ENCODE measurements at places on chromosomes 2 and 18.

DNA sequence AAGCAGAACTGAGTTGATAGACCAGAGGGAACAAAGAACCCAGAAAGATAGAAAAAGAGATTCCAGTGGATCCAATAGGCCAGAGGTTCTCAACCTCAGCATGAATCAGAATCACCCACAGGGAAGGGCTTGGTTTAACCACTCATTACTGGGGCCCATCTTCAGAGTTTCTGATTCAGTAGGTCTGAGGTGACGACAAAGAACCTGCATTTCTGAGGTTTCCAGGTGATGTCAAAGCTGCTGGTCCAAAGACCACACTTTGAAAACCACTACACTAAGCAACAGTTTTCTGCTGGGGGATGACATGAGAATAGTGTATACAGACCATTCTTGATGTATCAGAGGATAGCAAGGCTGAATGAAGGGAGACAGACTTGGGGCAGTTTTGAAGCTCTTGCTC is 296.9 kb upstream of the STON1 start:
- no peak for DNase-seq

DNA sequence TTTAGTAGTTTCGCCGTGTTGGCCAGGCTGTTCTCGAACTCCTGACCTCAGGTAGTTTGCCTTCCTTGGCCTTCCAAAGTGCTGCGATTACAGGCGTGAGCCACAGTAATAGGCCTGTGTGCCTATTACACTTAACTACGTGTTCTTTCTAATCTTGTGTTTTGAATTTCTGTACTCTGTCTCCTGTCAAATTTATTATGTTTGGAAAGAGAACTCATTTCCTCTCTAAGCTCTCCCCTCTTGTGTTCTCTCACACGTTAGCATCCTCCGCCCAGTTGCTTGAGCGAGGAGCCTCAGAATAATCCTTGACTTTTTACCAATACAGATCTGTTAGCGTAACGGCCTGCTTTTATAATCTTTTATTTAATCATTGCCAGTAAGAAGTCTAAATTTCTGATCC is 3.7 kb downstream of the ATG16L1 start:
- no peak for DNase-seq

DNA sequence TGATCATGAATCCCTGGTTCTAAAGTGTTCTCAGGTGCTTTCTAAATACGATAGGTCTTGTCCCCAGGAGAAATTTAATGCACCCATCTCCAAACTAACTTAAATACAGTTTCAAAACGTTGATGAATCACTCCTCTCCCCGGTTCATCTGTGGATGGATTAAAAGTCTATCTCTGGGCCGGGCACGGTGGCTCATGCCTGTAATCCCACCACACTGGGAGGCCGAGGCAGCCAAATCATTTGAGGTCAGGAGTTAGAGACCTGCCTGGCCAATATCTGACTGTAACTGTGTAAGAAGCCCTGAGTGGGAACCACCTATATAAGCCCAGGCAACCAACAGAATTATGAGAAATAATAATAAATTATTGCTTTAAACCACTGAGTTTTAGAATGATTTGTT is 78.7 kb downstream of the LONRF2 start:
- DNase-seq = no peak

DNA sequence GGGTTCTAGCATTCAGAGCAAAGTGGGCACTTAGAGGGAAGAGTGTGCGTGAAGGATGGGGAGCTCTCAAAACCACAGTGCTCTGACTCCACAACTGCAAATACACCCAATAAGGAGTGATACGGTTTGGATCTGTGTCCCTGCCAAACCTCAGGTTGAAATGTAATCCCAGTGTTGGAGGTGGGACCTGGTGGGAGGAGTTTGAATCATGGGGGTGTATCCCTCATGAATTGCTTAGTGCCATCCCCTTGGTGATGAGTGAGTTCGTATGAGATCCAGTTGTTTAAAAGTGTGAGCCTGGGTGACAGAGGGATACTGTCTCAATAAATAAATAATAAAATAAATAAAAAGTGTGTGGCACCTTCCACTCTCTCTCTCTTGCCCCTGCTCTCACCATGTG is 50.3 kb upstream of the CCDC85A start:
- no peak for DNase-seq

DNA sequence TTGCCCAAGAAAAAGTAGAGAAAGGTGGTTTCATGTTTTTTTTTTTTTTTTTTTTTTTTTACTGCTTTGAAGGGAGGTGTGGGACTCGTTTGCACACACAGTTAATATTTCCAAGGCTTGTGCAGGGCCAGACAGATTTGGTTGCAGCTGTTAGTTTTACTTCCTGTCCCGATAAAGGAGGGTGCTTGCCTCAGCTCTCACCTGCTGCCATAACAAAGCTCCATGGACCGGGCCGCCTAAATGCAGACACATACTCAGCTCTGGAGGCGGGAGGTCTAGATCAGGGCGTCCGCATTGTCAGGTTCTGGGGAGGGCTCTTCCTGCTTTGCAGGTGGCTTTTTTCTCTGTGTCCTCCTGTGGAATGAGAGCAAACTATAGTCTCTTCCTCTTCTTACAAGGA is 69.9 kb downstream of the ODC1 start:
- DNase-seq = peak; percentile 79

- no peak for DNase-seq
These were observed 348.0 kb downstream of the GPD2 start for GRCh38 chr2:156784020-156784701.

DNA sequence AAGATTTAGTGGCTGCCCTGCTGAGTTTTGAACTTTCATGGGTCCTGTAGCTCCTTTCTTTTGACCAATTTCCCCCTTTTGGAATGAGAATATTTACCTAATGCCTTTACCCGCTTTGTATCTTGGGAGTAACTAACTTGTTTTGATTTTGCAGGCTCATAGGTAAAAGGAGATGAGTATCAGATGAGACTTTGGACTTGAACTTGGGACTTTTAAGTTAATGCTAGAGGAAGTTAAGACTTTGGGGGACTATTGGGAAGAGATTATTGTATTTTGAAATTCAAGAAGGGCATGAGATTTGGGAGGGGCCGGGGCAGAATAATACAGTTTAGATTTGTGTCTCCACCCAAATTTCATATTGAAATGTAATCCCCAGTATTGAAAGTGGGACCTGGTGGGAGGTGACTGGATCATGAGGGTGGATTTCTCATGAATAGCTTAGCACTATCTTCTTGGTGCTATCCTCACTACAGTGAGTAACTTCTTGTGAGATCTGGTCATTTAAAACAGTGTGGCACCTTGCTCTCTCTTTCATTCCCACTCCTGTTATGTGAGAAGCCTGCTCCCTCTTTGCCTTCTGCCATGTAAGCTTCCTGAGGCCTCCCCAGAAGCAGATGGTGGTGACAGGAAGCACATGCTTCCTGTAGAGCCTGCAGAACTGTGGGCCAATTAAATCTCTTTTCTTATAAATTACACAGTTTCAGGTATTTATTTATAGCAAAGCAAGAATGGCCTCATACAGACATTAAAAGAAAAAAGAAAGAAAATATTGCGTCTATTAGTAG is 6.1 kb downstream of the ADI1 start:
- peak; percentile 52 for DNase-seq

GRCh38 chr2:43993437-43993836 is 2.4 kb downstream of the LRPPRC start:
- no peak for DNase-seq

DNA sequence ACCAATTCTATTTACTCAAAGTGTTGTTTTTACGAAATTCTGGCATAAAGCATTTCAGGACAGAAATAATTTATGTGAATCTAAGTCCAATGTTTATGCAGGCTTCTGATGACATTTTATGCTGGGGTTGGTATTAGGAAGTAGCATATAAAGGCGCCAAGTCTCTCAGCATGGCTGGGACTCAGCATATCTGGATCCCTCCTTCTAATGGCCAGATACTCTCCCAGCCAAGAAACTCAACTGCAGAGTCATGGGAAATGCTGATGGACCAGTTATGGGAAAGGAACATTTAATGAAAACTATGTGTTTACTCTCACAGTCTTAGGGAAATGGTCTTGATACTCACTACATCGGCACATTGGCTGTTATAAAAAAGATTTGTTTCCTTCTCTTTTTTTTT is 392.2 kb downstream of the ARHGAP15 start:
- DNase-seq = no peak

DNA sequence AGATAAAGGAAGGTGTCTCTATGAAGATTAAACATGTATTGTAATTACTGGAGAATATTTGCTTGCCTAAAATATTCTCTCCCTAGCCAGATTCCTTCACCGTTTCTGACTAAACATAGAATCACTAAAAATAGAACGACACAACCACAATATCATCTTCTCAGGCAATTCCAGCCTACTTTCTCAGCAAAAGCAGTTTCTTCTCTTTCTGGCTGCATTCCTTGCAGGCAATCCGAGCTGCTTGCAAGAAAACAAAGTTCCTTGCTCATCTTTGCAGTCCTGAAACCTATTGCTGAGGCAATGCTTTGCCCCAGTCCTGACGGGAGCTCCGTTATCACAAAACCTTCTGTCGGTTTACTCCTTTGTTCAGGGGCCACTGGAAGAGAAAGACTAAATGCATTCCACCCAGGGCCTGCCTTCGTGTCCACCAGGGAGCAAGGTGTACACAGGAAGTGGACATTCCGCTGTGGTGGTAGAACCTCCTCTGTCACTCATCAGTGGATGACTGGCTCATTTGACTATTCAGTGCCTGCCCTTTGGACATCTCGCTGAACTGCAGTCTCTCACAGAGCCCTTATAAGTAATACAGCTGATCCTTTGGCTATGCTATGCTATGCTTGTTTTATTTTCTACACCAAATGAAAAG is 239.2 kb upstream of the DOK6 start:
- no peak for DNase-seq
